Testis (tissue), 5 donors: ENCODE measurements at places on chromosomes 12 and 14. TPM values are rescaled to one million over a fixed set of nuclear protein-coding genes. Genes with fewer than 3 reads are reported as not detected.

Gene FOXG1
- total RNA-seq, result 5.5 TPM

Gene RPS6KL1
- total RNA-seq, result 22.5 TPM

Gene TMEM121
- total RNA-seq, result 3.7 TPM

Gene SERPINA1
- 1.0 TPM for total RNA-seq

Gene DNAJC22
- 0.87 TPM for total RNA-seq

Gene PMCH
- not detected for total RNA-seq

DNA sequence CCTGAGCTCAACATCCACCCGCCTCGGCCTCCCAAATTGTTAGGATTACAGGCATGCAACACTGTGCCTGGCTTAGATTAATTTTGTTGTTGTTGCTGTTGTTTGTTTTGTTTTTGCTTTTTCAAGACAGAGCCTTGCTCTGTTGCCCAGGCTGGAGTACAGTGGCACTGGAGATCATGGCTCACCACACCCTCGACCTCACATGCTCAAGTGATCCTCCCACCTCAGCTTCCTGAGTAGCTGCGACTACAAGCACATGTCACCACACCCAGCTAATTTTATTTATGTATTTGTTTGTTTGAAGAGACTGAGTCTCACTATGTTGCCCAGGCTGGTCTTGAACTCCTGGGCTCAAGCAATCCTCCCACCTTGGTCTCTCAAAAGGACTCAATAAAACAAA is 26.7 kb downstream of the CRY1 start:
- no peak for DNase-seq
- H3K4me1 ChIP-seq, result no peaks in the 10 kb centered on the region

- no peaks in the 10 kb centered on the region for H3K36me3 ChIP-seq
- no peak overlapping the region for H3K4me3 ChIP-seq
- no peak overlapping the region for H3K27ac ChIP-seq
- DNase-seq, result no peak
- H3K27me3 ChIP-seq, result no peaks in the 10 kb centered on the region
- H3K4me1 ChIP-seq, result no peaks in the 10 kb centered on the region
These were observed 9.8 kb upstream of the IQSEC3 start for GRCh38 chr12:56683-57346.

GRCh38 chr14:99516156-99516870 is 35.1 kb downstream of the CCNK start:
- H3K27me3 ChIP-seq, result no peaks in the 10 kb centered on the region
- H3K27ac ChIP-seq, result no peak overlapping the region
- peaks cover 32% of the 10 kb centered on the region for H3K4me1 ChIP-seq
- DNase-seq, result no peak

DNA sequence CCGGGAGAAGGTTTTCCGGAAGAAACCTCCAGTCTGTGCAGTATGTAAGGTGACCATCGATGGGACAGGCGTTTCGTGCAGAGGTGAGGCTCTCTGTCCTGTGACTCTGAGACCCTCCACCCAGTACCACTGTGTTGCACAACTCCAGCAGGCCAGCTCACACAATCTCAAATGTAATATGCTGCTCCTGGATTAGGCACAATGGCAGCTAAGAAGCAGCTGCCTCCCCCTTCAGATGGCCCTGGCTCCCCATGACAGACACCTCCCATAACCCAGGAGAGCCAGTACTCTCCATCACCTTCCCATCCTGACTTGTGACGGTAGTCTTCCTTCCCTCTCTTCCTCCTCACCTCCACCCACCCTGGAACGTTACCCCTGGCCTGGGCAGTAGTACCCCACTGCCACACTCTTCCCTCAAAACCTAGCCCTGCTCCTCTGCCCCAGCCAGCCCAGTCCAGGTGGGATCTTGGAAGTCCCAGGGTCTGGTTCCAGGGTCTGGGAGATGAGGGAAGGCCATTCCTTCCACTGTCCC is 2.1 kb downstream of the TNS2 start:
- H3K4me3 ChIP-seq, result peak overlapping the region; percentile 67
- peaks cover 66% of the 10 kb centered on the region for H3K4me1 ChIP-seq
- no peaks in the 10 kb centered on the region for H3K36me3 ChIP-seq
- H3K27me3 ChIP-seq, result no peaks in the 10 kb centered on the region
- peak overlapping the region; percentile 92 for H3K27ac ChIP-seq

DNA sequence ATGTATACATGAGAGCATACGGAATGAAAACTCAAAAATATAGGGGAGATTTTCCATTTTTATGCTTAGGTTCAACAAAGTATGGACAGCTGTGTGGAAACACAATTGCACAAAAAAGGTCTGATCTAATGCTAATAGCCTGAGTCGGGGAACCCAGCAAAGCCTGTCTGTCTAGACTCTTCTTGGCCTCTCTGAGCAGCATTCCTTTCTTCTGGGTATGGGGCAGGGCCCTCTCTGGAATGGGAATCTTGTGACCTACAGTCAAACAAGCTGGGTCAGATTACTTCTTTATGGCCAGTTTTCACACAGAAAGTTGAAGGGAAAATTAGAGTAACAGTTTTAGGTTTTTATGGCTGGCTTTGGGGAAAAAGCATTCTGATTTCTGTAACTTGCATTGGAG is 534.0 kb upstream of the LMO3 start:
- no peaks in the 10 kb centered on the region for H3K4me1 ChIP-seq
- no peak overlapping the region for H3K4me3 ChIP-seq
- no peak for DNase-seq
- H3K27ac ChIP-seq, result no peak overlapping the region
- H3K36me3 ChIP-seq, result no peaks in the 10 kb centered on the region

- no peak overlapping the region for H3K4me3 ChIP-seq
- H3K4me1 ChIP-seq, result no peaks in the 10 kb centered on the region
- no peaks in the 10 kb centered on the region for H3K27me3 ChIP-seq
- H3K27ac ChIP-seq, result no peak overlapping the region
These were observed 17.8 kb downstream of the SLC48A1 start for GRCh38 chr12:47790676-47791350.

DNA sequence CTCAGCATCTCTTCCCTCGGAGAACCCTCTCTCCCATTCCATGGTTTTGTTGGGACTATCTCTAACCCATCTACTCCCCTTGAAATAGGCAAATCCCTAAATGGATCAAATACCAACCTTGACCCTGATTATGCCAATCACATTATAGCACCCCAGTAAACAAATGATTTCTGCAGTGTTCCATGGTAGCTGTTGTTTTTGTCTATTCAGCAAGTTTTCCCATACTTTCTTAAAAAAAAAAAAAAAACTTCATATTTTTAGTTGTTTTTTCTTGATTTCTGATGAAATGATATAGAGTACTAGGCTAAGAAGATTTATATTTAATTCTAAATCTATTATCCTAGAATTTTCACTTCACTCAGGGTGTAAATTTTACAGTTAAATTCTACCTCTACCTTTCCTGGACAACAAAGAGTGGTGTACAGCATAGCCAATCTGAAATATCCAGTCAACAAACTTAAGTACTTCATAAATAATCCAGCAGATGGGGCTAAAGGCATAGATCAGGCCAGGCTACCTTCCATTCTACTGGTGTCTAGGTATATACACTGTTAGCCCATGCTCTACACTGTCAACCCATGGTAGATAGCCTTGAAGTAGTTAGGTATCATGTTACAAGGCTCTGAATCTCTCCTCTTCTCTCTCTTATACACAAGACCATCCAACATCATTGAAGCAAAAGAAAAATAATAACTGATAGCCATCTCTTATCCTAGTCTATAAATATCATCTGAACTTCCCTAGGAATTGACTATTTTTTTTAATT is 82.2 kb downstream of the PLEKHG7 start:
- no peak overlapping the region for H3K27ac ChIP-seq
- no peak overlapping the region for H3K4me3 ChIP-seq
- no peak for DNase-seq
- H3K27me3 ChIP-seq, result no peaks in the 10 kb centered on the region

DNA sequence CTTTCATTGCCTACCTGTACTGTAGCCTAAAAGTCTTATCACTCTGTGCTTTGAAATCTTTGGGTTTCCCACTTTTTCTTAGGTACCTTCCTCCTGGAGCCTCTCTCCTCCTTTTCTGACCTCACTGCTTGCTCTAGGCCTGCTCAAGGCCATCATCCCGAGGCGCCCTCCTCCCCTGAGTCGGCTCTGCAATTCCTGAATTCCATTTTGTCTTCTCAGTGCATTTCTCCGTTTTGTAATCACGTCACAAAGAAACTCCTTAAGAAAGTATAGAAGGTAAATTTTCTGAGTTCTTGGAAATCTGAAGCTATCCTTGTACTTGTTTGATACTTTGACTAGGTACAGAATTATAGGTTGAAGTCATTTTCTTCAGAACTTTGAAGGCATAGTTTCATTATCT is 25.2 kb downstream of the ZC3H14 start:
- no peaks in the 10 kb centered on the region for H3K36me3 ChIP-seq
- peak; percentile 22 for DNase-seq
- no peaks in the 10 kb centered on the region for H3K4me1 ChIP-seq
- no peak overlapping the region for H3K4me3 ChIP-seq
- H3K27ac ChIP-seq, result no peak overlapping the region

DNA sequence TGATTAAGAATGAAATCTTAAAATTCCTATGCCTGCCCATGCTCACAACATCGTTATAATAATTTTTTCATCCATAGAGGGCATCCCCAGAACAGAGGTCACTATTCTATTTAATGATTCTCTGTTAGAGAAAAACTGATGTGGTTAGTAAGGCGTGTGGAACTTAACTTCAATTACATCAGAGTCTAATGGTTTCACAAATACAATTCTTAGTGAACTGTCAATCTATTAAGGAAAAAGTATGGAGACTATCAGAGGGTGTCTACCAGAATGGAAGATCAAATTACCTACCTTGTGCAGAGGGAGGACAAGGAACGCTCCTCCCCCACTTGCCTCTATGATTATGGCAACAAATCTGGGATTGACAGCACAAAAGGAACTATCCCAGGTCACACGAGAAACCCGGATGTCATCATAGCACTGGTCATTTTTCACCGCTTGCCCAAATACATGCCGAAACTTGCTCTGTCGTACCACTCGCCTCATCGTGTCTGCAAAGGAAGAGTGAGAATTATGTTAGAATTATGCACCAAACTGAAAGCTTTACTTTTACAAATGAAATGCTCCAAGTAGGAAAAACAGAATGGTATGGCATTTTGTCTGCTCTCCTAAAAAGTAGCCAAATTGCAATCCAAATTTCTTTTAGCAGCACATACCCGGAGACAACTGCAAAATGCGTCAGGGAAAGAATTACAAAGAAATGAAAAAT is 30.3 kb downstream of the CORO1C start:
- no peaks in the 10 kb centered on the region for H3K36me3 ChIP-seq
- H3K4me3 ChIP-seq, result no peak overlapping the region
- H3K27ac ChIP-seq, result peak overlapping the region; percentile 64
- H3K27me3 ChIP-seq, result no peaks in the 10 kb centered on the region

GRCh38 chr14:92603309-92604242 is 90.0 kb downstream of the RIN3 start:
- H3K4me3 ChIP-seq, result no peak overlapping the region
- H3K27me3 ChIP-seq, result no peaks in the 10 kb centered on the region
- DNase-seq, result peak; percentile 43

DNA sequence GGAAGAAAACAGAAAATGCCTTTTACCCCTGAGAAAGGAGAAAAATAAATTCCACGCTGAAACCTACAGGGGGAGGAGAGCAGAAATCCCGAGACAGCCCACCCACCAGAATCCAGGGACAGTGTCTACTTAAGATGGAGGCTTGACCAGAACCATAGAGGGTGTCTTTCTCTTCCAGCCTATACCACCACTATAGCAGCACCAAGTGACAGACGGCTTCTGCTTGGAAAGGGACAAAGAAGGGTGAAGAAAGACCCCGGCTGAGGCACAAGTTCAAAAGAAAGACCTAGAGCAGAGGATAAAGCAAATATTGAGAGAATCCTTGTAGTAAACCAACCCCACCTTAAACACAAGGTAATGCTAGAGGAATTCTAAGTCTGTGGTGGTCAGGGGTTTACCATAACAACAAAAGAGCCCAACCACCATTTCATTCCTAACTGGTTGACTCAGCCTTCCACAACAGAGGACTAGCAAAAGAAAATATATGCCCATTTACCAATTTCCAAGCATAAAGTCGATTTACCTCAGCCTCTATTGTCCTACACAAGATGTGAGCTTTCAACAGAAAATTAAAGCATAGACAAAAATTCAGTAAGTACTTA is 105.3 kb upstream of the FOXG1 start:
- DNase-seq, result no peak
- no peaks in the 10 kb centered on the region for H3K27me3 ChIP-seq
- no peaks in the 10 kb centered on the region for H3K4me1 ChIP-seq
- H3K4me3 ChIP-seq, result no peak overlapping the region

- H3K4me1 ChIP-seq, result no peaks in the 10 kb centered on the region
- H3K27me3 ChIP-seq, result no peaks in the 10 kb centered on the region
- no peak overlapping the region for H3K4me3 ChIP-seq
- no peaks in the 10 kb centered on the region for H3K36me3 ChIP-seq
These were observed 127.5 kb downstream of the TGFB3 start for GRCh38 chr14:75854111-75854799.

DNA sequence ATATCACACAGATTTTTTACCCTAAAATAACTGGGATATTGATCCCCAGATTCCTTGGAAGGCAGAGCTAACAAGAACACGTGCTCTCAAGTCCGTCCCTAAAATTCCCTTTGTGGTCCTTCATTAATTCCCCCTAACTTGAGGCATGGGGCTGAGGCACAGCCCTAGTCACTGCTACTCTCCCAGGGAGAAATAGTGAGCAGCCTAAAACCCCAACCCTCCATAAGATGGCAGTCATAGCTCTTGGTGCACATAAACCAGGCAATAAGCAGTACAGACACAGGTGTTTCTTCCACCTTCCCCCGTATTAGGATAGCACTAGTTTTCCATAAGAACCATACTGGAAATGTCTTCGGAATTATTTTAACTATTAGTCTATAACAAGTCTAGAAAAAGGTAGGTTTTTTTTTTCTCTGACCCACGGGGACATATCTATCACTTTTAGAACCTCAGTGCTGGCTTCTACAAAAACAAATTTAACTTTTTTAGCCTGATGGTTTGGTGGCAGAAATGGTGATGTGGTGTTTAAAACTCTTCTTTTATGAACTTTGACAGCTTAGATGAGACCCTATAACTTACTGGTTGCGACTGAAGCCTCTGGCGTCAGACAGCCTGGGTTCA is 3.1 kb upstream of the ARHGEF40 start:
- H3K4me3 ChIP-seq, result no peak overlapping the region
- no peak for DNase-seq
- no peak overlapping the region for H3K27ac ChIP-seq
- peaks cover 23% of the 10 kb centered on the region for H3K4me1 ChIP-seq
- H3K36me3 ChIP-seq, result no peaks in the 10 kb centered on the region

DNA sequence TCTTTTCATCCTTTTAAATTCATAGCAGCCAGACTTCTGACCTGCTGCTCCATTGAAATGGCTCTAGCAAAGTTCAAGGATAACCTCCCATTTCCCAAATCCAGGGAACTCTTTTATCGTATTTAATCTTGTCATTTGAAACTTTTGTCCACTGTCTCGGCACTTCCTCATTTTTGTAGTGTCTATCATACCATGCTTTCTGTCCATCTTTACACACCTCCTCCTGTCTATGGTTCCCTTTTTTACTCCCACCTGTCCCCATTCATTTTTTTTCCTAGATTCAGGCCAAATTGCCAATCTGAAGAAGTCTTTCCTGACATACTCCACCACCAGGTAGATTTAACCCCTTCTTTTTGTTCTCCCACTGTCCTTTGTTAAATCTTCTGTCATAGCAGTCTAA is 31.0 kb downstream of the NFYB start:
- DNase-seq, result no peak
- H3K27ac ChIP-seq, result no peak overlapping the region
- no peaks in the 10 kb centered on the region for H3K27me3 ChIP-seq
- no peak overlapping the region for H3K4me3 ChIP-seq
- no peaks in the 10 kb centered on the region for H3K36me3 ChIP-seq
- H3K4me1 ChIP-seq, result no peaks in the 10 kb centered on the region

- H3K4me3 ChIP-seq, result no peak overlapping the region
- H3K27me3 ChIP-seq, result no peaks in the 10 kb centered on the region
- H3K27ac ChIP-seq, result no peak overlapping the region
- H3K4me1 ChIP-seq, result peaks cover 16% of the 10 kb centered on the region
- DNase-seq, result no peak
These were observed 339.9 kb upstream of the RGS6 start for GRCh38 chr14:71592361-71592760.
